ENCODE measurements at places on chromosomes 13 and 19. TPM values are rescaled to one million over a fixed set of nuclear protein-coding genes. Genes with fewer than 3 reads are reported as not detected.

Gene ACTMAP
- 1.6 TPM for total RNA-seq

Gene PNMA8C
- not detected for total RNA-seq

Gene ZNF723
- not detected for total RNA-seq

- no peak for DNase-seq
Measured at GRCh38 chr19:16261584-16262368, 62.9 kb upstream of the KLF2 start.

GRCh38 chr19:36963280-36963679 is 47.1 kb downstream of the ZNF568 start:
- DNase-seq, result no peak

DNA sequence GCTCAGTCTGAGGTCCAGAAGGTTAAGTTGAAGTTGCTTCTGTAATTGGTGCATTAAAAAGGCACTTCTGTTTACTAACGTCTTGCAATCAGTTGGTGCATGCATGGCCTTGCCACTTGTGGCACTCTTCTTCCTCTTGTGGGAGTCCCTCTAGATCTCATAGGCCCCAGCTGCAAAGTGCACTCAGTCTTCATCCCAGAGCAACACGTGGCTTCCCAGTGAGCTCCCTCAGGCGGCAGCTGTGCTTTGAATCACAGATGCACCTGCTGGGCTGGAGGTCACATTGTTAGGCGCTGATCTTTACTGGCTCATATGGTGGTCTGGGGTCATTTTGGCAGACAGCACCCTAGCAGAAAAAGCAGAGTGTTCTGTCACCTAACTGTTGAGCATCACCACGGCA is 215.7 kb downstream of the ZNF536 start:
- DNase-seq, result no peak

GRCh38 chr13:37680137-37680536 is 81.6 kb upstream of the POSTN start:
- DNase-seq, result no peak

Gene ZNF154
- not detected for total RNA-seq

Gene IQCN
- 0.32 TPM for total RNA-seq

Gene SIGLEC12
- not detected for total RNA-seq

Gene BRSK1
- 3.8 TPM for total RNA-seq

DNA sequence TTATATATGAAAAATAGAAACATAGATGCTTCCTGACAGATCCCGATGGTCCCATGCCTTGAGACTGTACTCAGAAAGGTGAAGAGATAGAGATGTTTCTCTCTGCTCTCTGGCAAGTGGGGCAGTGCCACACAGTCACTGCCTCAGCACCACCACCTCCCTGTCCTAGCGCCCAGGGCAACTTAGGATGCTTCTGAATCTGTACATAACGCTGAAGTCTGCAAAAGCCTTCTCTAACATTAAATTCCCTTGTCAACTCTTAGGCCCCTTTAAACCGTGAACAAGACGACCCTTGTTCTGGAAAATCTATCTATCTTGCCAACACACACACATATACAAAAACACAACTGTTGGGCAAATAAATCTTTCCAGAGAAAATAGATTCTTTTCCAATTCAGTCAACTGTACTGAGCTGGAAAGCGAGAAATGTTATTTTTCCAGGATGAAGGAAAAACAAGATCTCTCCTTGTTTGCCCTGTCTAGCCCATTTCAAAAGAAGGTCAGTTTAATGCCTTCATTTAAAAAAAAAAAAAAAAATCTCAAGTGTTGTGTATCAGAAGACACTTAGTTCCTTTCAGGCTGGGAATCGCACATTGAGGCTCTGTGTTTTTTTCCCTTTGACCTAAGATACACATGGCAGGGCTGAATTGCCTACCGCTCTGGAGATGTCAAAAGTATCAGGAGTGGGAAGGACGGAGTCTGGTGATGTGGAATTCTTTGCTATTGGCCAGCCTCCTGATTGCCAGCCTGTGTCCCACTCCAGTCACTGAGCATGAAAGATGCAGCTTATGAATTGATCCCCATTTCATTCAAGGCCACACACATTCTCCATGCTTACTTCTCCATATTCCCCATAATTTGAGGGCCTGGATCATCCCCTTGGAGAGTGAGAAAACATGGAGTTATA is 241.4 kb downstream of the LACC1 start:
- no peak for DNase-seq

Gene PRR20E
- not detected for total RNA-seq

Gene KLK4
- total RNA-seq, result not detected

GRCh38 chr19:45938733-45939319 is 24.2 kb upstream of the NANOS2 start:
- no peak for DNase-seq

Gene ZNF350
- total RNA-seq, result 7.0 TPM

Gene UNC13A
- 0.69 TPM for total RNA-seq

Gene ACP7
- total RNA-seq, result 0.32 TPM

GRCh38 chr13:94400874-94401273 is 78.6 kb downstream of the DCT start:
- DNase-seq, result no peak

Gene MYH14
- 3.0 TPM for total RNA-seq

Gene SIGLEC8
- not detected for total RNA-seq

Gene CAPS
- total RNA-seq, result 2.1 TPM

GRCh38 chr13:30194906-30195305 is 112.4 kb downstream of the KATNAL1 start:
- no peak for DNase-seq

GRCh38 chr13:80121038-80121437 is 219.9 kb downstream of the SPRY2 start:
- no peak for DNase-seq

Gene ZNF681
- total RNA-seq, result not detected

Gene SKA3
- total RNA-seq, result 16.4 TPM

DNA sequence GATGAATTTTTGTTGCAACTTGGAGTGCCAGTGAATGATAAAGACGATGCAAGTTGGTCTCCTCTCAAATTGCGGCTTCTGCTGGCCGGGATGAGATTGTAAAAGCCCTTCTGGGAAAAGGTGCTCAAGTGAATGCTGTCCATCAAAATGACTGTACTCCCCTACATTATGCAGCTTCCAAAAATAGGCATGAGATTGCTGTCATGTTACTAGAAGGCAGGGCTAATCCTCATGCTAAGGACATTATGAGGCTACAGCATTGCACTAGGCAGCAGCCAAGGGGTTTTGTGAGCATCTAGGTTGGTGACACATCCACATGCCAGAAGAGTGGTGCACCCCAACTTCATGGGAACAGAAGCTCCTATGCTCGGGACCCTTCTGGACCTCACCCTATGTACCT is 22.2 kb upstream of the KLF5 start:
- no peak for DNase-seq

Gene OR7C1
- total RNA-seq, result not detected

Gene IZUMO2
- total RNA-seq, result not detected

- DNase-seq, result no peak
Measured at GRCh38 chr19:13104360-13104847, 1.7 kb upstream of the LYL1 start.

GRCh38 chr19:53037101-53038097 is 7.1 kb upstream of the ERVV-2 start:
- no peak for DNase-seq

DNA sequence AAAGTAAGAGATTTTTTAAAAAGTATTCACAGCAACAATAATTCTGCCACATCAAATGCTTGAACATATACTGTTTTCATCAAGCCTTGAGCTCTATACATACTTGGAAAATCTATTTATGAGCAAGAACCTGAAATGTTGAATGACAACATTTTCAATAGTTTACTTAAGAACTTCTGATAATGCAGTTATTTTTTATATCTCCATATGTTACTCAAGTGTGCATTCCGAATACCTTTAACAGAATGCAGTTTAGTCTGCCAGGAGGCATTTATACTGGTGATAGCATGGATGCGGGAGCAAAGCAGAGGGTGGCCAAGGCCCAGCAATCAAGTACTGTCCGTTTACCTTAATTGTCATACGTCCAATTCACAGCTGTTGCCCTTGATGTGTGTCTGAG is 589.5 kb downstream of the KCTD12 start:
- DNase-seq, result no peak

- DNase-seq, result no peak
Measured at GRCh38 chr13:91660076-91660415, 261.6 kb downstream of the GPC5 start.

Gene EFNB2
- total RNA-seq, result 2.0 TPM
